ENCODE measurements at places on chromosomes 3 and 15.

GRCh38 chr15:73694419-73694818, 10.2 kb downstream of the CD276 start:
- DNase-seq, result no peak

- no peak for DNase-seq
Measured at GRCh38 chr3:31050296-31050695, 155.8 kb upstream of the GADL1 start.

DNA sequence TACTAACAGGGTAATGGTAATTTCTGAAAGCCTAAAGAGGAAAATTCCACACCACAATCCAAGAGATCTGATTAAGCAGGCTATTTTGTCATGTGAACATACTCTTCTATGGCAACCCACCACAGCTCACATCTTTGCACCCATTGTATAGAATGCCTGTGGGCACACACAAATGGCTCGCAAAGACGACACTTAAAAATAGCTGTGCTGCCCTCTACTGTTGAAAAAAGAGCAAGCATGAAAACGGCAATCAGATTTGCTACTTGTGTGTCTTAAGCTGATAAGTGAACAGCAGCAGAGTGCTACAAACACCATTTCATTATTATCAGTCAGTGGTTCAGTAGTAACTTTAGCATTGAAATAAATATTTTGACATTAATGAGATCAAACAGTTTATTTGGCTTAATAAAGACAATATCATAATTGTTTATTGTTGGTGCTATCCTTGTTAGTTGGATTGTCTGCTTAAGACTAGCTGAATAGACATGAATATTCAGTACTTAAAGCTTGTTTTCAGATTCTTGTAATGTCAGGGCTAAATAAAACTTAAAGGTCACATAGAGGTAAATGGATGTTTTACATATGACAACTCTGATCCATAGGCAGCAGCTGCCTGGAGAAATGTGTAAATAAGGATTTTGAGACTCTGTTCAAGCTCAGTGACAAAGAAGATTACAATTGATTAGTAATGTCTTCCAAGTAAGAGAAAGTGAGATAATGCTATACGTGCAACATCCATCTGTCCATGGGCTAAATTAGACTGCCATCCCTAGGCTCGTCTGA, 199.1 kb downstream of the LRRN1 start:
- no peak for DNase-seq

GRCh38 chr15:52567871-52568600, 794 bp downstream of the ARPP19 start:
- DNase-seq, result peak; percentile 6

GRCh38 chr3:101897013-101897412, 47.7 kb downstream of the NFKBIZ start:
- DNase-seq, result no peak

DNA sequence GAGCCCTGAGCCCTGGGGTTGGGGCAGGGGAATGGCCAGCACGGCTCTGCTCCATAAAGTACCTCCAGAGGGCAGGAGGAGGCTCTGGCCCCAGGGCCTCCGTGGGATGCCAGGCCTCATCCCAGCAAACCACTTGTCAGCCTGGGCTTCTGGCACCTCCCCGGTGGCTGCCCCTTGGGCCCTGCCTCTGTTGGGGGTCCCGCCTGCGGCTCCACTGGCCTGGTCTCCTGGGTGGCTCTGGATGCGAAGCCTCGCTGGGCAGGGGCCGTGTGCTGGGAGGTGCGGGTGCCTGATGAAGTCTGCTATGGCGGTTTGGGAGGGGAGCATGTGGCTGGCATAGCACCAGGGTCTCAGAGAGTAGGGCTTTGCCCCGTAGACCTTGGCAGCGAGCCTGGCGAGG, 37.6 kb downstream of the PLXNA1 start:
- no peak for DNase-seq

All from stimulated activated CD8-positive, alpha-beta memory T cell treated with anti-CD3 and anti-CD28 coated beads, Interleukin-15, amount 100 ng/mL, for 4 hours (primary cell).